ENCODE measurements at places on chromosomes 2 and 18.
A peak's percentile ranks its signal among the peaks of the same experiment; 100 is the strongest.

GRCh38 chr2:175606010-175606841 is 395.8 kb downstream of the LNPK start:
- DNase-seq = peak; percentile 10

DNA sequence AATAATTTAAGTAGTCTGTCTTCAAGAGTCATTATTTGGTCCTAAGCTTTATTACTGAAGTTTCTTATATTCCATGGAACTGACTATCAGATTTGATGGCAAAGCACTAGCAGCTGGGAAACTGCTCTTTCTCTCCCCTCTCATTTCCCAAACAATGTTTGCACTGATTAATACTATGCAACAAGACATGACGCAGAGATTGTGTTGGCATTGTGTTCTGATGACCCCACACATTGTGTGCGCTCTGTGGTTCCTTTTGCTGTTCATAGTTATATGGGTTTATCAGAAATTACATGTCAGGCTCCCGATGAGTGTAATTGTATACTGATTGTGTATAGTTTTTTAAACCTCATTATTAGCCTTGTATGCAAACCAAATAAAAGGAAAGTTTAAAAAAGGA is 331.6 kb upstream of the FANCL start:
- DNase-seq = no peak

- peak; percentile 46 for DNase-seq
These were observed 653 bp downstream of the MRPS9 start for GRCh38 chr2:105038383-105039061.

DNA sequence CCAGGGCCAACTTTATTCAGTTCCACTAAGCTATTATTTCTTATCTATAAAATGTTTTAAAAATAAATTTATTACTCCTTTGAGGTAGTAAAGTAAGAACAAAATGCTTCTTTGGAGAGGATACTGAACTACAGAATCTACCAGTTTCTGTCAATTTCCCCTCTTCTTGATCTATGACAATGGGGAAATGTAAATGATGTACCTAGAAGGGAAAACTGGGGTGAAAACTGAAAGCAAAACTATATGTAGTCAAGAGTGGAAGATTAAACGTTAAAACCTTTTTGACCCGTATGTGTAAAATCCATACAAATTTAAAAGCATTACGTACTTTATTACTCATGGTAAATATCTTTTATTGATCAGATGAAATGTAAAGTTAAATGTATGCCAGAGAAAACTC is 1287.8 kb upstream of the TMEFF2 start:
- DNase-seq = no peak

- DNase-seq = no peak
These were observed 5.4 kb upstream of the SLC3A1 start for GRCh38 chr2:44269831-44270230.

GRCh38 chr18:43022874-43023273 is 92.6 kb downstream of the RIT2 start:
- DNase-seq = no peak

GRCh38 chr18:76750269-76750668 is 72.1 kb upstream of the ZNF236 start:
- DNase-seq = no peak

DNA sequence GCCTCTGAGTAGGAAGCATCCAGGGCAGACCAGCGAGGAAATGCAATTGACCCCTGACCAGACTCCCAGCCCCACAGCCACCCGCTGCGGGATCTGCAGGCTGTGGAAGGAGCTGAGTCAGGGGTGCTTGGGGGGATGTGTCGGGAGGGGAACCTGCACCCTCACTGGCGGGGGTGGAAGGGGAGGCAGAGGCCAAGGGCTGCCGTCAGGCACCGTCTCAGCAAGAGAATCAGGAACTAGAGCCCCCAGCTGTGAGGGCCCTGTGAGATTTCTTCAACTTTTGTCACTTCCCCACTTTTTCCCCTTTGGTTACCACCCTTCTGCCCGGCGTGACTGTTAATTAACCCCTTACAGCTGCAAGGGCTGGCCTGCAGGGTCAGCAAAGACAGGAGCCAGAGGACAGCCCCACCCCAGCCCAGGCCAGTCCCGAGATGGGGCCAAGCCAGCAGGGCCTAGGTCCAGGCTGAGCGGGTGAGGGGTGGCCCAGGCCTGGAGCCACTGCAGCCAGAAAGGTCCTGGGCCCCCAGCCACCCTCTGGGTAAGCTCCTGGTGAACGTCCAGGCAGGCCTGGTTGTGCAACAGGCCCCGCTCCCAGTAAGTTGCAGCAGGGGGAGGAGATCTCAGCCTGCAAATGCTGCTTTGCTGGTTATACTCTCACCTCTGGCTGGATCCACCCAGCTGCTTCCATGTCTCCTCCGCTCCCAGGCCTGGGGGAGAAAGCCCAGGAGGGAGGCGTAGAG is 147.0 kb upstream of the ID2 start:
- DNase-seq = peak; percentile 38

DNA sequence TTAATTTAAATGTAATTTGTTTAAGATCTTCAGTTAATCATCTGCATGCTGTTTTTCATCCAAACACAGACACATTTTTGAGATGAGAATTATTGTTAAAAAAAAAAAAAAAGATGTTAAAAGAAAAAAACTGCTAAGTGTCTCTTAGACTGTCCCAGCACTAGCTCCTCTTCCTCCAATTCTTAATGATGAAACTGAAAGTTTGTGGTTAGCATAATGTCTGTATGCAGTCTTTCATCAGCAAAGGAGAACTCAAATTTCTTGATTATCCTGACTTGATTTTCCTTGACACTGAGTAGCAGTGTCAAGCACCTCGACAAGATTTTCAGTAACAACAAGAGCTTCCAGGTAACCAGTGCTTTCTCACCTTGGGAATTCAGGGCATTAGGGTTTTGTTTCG is 274.4 kb downstream of the LRRTM1 start:
- DNase-seq = no peak

DNA sequence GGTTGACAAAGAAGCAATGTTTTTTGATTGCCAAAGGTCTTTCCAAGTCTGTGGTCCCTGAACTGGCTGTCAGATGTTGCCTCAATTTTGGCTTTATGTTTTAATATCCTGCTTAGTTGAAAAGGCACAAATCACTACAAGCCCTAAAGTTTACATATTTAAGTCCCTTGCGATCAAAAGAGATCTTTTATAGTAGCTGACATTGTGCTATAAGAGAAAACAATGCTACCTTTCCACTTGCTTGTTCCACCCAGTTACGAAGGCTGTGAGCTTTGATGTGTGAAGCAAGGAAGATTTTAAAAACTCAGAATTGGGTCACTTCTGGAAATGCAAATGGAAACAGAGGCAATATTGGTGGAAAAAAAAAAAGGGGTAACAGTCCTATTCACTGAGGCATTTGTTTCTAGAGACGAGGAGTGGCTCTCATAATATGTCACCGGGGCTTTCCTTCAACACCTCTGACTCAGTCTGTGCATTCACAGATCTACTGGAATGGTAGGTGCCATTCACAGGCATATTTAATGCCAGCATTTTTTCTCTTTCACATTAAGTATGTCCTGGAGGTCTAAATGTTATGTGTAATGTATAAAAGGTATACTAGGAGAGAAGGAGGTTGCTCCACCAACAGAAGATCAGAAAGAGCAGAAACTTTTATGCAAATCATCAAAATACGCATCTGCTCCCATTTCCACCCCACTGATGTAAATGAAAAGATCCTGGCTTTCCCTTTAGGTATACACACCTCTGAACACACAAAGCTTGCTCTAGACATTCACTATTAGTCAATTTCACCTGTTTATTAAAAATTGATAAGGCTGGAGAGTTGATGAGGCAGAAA is 91.8 kb downstream of the TGIF1 start:
- no peak for DNase-seq

DNA sequence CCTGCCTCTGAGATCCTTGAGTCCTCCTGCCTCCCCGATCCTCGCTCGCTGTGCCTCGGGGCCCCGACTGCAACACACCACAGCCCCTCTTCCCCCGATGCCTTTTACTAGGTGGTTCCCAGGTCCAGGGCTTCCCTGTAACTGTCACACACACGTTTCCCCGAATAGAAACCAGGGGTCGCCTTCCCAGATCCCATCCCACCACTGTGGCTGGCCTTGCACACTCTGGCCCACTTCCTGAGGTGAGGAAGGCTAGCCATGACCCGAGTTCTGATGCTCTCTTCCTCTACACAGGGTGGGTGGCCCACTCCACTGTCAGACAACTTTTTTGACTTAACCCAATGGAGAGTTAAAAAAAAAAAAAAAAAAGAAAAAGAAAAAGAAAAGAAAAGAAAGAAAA is 139.6 kb upstream of the ASB18 start:
- no peak for DNase-seq

GRCh38 chr18:59865241-59865986 is 34.4 kb upstream of the PMAIP1 start:
- no peak for DNase-seq

- DNase-seq = peak; percentile 77
These were observed 26.5 kb upstream of the KCNS3 start for GRCh38 chr2:17851731-17852585.

GRCh38 chr2:119481501-119482455 is 42.5 kb downstream of the SCTR start:
- DNase-seq = peak; percentile 8

GRCh38 chr18:49988101-49988500 is 174.8 kb upstream of the ACAA2 start:
- no peak for DNase-seq

DNA sequence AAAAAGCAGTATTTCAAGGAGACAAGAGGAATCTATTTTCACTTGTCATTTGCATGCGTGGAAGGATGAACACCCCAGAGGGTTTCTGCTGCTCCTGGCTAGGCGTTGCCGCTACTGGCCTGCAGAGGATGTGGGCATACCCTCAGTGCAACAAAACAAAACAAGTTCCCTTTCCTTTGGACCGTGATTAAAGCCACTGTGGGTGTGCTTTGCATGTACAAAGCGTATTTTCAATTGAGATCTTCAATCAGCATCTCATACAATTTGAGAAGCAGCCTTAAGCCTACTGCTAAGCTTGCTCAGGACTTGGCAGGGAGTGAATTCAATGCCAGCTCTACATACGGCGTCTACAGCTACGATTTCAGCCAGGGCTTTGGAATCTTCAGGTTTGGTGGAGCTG is 298.4 kb downstream of the LPIN1 start:
- no peak for DNase-seq

DNA sequence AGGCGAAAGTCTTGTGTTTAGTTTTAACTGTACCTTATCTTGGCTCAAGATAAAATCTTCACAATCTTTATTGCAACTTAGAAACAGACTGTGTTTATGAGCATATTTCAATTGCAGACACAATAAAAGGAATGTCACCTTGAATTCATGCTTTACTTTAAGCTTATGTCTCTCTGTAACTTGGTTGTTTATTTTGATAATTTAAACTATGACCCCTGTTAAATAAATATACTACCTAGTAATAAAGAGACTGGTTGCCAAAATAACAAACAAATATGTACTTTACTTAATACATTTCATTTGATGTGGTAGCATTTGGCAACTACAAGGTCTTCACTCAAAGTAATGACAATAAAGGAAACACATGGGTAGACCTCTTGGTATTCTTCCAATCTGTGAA is 202.6 kb downstream of the KCNJ3 start:
- no peak for DNase-seq

GRCh38 chr2:148989882-148990493 is 48.5 kb upstream of the LYPD6B start:
- DNase-seq = peak; percentile 74

DNA sequence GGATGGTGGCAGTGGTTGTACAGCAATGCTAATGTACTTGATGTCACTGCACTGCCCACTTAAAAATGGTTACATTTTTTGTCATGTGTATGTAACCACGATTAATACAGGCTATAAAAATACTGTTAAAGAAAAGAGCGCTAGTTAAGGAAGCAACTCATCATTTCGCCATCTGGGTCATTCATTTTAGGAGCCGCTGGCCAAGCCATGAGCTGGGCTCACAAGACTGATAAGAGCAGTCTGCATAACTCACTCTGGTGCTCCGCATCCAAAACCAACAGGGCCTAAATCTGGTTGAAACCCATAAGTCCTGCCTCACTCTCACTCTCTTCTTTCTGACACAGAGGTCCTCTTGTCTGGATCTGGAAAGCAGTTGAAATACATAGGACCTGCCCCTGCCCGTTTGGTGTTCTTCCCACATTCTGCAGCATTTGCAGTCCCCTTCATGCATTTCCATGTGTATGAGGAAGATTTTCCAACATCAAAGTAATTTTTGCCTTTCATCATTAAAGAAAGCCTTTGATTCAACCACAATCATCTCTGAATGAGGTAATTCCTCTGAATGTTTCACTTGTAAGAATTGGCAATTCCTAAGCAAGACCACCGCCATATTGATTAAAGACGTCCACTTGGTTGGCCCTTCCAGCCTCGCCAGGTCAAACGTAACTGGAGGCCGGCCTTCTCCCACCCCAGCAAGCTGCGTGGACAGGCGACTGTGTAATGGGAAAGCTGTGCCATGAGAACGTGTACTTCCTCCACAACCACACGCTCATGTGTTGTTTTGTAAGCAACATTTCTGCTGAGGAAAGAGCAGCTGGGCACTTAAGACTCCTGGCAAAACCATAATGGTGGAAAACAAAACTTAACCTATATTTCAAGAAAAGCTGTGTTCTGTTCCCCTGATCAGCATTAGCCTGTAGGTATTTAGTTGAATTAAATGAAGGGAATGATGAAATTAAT is 112.2 kb downstream of the VAPA start:
- no peak for DNase-seq

GRCh38 chr2:57759131-57759530 is 287.5 kb upstream of the VRK2 start:
- no peak for DNase-seq

- DNase-seq = no peak
These were observed 529.1 kb downstream of the IRS1 start for GRCh38 chr2:226270285-226271058.

GRCh38 chr2:55431982-55432627 is 12.4 kb upstream of the CCDC88A start:
- peak; percentile 26 for DNase-seq

DNA sequence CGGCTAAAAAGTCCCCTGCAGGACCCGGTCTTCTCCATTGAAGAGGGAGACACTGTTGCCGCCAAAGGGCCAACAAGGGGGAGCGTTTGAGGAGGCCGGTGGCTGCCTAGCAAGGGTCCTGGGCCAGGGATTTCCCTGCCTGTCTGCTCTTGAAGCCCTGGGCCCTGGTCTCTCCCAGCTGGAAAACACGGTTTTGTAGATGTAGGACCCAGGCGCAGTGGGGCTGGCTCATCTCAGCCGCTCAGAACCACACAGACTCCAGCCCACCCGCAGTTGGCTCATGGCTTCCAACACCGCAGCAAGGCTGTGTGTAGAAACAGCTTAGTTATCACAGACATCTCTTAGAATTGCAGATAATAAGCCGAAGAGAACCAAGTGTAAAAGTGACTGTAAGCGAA is 57.1 kb upstream of the TWIST2 start:
- DNase-seq = no peak

DNA sequence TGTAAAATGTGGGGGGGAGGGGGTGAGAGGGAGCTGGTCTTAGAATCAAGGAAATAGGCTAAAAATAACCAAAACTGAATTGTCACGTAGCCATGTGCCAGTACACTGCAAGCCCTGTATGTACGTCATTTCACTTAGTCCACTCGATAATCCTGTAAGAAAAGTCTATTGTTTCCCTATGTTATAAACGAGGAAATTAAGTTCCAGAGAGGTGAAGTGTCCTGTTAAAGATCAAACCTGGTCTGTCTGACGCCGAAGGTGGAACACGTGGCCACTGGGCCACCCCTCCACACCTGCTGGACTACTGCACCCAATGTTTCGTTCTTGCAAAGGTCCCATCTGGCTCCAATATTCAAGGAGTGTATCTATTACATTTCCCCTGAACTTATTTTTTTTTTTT is 29.6 kb downstream of the TFCP2L1 start:
- DNase-seq = no peak
